ENCODE measurements at places on chromosomes 6 and 20. TPM values are rescaled to one million over a fixed set of nuclear protein-coding genes. Genes with fewer than 3 reads are reported as not detected.

DNA sequence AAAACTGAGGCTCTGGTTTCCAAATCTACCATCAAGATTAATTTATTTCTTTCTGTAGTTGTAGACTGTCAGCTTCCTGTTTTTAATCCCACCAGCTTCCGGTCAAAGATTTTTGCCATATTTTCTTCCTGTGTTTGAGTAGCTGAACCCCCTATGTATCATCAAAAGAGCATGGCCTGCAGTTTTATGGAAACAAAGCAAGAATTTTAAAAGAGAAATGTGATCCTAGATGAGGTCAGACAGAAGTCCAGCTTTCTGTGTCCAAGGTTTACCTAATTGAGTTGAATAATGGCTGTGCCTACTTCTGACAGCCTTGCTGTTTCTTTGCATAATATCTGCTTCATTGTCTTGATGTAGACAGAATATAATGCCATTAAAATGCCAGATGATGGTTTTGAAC lies 163.7 kb downstream of the CARMIL1 start:
- no peak for DNase-seq

DNA sequence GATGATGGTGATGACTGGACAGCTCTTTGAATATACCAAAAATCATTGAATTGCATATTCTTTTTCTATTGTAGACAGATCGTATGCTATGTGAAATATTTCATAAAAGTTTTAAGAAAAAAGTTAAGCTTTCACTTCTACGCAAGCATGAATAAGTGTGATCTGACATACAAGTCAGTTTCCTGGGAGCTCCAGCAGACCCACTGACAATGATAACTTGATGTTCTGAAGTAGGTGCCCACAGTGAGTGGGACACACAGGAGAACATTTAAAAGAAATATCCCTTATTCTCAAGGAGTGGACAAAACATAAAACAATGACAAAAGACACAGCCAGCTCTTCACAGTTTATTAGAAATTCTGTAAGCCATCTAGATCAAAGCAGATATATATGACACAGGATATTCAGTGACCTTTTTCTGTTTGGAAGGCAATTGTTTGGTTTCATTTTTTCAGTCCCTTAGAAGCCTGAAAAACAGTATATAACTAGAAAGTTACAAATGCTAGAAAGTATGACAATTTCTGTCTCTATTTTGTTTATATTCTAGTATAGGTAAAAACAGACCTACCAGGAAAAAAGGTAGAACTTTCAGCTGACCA lies 101.4 kb downstream of the IRF4 start:
- no peak for DNase-seq

DNA sequence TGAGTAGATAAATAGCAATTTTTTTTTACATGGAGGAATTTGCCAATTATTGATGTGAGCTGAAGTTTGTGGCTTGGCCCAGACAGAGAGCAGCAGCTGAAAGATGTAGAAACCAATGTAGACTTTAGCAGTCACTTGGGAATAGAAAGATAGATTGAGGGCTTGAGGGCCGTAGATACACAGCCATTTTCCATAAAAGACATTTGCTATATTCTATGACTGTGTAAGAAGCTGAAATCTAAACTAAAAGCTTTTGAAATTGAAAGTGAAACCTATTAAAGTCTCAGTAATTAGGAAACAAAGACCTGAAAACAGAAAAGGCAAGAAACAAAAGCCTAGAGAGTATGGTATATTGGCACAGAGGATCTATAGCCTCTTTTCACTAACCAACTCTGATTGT lies 332.7 kb downstream of the CENPW start:
- no peak for DNase-seq

GRCh38 chr20:57659517-57660180 lies 39.4 kb upstream of the ZBP1 start:
- no peak for DNase-seq

- no peak for DNase-seq
Measured at GRCh38 chr20:59376998-59377397, 76.6 kb downstream of the EDN3 start.

GRCh38 chr6:159106627-159107241 lies 61.9 kb upstream of the TAGAP start:
- DNase-seq = peak; percentile 98

DNA sequence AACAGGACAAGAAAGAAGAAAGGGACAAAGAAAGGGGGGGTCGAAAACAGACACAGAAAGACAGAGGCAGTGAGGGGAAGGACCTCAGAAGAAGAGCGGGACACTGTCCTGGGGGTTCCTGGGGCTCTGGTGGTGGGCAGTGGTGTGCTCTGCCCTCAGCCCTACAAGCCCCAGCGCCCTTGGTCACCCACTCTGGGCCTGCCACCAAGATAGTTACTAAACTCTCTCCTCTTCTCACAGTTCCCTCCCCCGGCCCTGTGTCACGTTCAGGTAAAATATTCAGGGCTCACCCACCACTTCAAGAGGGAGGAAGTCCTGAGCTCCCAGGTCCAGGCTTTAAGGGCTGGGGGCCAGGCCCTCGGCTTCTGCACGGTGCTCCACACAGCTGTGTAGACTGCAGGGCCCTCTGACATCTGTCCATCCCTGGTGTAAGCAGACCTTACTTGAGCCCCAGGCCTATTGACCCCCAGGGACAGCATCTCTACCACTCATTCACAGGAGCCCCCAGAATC lies 87.4 kb downstream of the MRPL14 start:
- DNase-seq = no peak

DNA sequence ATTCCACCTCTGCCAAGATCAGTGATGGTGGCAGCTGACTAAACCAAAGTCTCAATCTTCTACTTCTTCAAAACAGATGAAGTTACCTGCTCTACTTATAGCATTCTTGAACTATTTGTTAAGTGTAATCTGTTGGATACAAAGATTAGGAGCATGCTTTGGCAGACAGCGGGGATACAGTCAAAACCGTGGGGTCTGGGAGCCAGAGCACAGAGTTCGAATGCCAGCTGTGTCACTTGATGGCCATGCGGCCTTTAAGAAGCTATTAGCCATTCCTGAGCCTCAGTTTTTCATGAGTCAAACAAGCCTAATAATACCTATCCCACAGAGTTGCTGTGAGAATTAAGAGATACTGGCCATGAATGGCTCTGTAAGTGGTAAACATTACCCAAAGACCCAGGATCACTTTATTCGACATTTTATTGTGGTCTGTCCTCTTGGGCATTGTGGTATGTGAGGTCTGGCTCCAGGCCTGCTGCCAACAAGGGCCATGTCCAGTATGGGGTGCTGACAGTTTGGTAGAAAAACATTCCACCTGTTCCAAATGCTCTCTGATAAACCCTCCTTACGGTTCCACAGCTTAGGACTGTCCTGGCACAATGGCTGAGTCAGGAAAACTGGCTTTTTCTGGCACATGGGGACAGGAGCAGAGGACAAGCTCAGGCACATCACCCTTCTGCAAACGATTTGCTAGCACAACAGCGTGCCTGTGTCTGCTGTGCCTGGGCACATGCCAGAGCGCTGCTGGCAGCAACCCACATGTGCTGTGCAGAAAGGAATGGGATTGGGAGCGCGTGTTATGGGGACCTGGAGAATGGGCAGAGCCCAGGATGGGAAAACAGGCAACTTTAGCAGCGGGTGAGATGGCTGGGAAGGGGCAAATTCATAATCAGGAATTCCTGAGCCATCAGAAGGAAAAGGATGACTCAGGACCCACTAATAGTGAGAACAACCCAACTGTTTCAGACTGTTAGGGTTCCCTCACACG lies 15.7 kb upstream of the FAM83C start:
- DNase-seq = no peak

DNA sequence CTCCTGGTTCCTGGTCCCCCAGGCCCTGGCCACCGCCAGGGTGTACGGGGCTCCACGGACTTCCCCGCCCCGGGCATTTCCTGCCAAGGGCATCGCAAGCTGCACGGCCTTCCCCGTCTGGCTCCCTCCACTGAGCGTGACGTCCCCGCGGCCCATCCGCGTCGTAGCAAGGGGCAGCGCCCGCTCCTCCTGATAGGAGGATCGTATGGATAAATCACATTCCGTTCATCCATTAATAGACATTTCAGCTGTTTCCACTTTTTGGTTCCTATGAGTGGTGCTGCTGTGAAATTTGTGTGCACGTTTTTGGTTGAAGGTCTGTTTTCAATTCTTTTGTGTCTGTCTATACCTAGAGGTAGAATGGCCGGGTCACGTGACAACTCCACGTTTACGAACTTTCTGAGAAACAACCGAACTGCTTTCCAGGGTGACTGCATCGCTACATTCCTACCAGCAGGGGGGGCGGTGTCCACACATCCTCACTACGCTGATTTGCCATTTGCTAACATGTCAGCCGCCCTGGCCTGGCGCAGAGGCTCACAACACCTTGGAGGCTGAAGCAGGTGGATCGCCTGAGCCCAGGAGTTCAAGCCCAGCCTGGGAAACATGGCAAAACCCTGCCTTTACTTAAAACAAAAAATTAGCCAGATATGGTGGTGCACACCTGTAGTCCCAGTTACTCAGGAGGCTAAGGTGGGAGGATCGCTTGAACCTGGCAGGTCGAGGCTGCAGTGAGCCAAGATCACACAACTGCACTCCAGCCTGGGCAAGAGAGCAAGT lies 37.7 kb downstream of the KCNQ2 start:
- DNase-seq = peak; percentile 91

The TREML2 gene
- total RNA-seq = not detected

GRCh38 chr6:143929975-143930374 lies 65.7 kb downstream of the ZC2HC1B start:
- no peak for DNase-seq

- no peak for DNase-seq
Measured at GRCh38 chr6:55175078-55176049, 1.0 kb downstream of the HCRTR2 start.

The MLN gene
- not detected for total RNA-seq

The PMEPA1 gene
- total RNA-seq = 1.6 TPM

The FOXQ1 gene
- not detected for total RNA-seq

The RFX6 gene
- not detected for total RNA-seq

GRCh38 chr6:10730254-10730653 lies 7.4 kb downstream of the TMEM14C start:
- DNase-seq = no peak

The FERMT1 gene
- total RNA-seq = 0.07 TPM

GRCh38 chr6:155011809-155012291 lies 16.7 kb downstream of the TIAM2 start:
- no peak for DNase-seq

The CAGE1 gene
- not detected for total RNA-seq

DNA sequence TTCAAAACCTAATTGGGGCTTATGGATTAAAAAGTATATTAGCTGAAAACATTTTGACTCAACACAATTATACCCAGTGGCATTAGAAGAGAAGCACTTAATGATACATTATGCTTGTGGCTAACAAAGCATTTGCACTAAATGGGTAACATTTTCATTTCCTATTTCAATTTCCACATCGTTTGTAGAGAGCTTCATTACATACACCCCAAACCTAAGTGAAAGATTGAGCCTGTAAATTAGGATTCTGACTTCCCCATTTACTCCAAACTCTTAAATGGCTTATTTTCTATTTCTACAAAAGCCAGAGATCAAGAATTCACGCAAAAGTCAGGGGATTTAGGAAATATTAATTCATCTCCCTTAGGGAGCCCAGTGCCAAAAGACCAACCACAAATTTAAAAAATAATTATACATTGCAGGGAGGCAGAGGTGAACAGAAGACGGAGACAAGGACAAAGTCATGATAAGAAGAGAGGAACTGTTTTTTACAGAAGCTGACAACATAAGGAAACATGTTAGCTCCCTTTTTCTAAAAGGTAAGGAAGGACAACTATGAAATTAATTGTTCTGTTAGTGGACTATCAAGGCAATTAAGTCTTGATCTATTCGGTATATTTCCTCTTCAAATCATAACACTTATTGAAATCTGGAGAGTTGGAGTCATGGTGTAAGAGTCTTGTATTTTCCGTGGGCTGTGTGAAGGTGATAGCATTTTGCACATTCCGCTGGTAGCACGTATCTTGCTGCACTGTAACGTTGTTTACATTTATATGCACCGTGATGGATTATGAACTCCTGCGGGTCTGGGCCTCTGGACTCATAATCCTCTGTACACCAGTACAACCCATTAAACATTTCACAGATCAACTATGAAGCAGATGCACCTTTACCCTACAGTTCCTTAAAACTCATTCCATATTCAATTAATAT lies 24.8 kb upstream of the EZR start:
- DNase-seq = no peak

DNA sequence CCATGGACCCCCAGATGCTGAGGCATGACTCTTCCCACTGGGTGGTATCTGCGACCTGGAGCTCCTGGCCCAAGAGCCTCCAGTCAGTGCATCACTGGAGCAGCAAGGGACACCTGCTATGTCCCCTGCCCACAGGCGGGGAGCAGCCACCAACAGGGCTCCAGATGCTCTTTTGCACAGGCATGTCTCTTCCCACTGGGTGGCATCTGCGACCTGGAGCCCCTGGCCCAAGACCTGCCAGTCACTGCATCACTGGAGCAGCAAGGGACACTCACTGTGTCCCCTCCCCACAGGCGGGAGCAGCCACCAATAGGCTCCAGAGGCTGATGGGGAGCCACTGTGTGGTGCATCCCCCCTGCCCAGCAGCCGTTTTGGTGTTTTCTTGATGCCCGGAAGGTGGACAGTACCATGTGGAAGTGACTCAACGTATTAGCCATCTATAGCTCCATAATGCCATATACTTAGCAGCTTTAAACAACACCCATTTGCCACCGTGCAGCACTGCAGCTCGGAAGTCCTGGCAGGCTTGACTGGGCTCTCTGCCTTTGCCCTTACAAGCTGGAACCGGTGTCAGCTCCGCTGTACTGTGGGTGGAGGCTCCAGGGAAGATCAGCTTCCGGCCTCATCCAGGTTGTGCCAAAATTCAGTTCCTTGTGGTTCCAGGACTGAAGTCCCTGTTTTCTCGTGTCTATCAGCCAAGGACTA lies 124.9 kb upstream of the CST7 start:
- DNase-seq = no peak

- DNase-seq = no peak
Measured at GRCh38 chr20:44496976-44497375, 21.3 kb downstream of the TTPAL start.

The GJA10 gene
- total RNA-seq = 1.3 TPM

DNA sequence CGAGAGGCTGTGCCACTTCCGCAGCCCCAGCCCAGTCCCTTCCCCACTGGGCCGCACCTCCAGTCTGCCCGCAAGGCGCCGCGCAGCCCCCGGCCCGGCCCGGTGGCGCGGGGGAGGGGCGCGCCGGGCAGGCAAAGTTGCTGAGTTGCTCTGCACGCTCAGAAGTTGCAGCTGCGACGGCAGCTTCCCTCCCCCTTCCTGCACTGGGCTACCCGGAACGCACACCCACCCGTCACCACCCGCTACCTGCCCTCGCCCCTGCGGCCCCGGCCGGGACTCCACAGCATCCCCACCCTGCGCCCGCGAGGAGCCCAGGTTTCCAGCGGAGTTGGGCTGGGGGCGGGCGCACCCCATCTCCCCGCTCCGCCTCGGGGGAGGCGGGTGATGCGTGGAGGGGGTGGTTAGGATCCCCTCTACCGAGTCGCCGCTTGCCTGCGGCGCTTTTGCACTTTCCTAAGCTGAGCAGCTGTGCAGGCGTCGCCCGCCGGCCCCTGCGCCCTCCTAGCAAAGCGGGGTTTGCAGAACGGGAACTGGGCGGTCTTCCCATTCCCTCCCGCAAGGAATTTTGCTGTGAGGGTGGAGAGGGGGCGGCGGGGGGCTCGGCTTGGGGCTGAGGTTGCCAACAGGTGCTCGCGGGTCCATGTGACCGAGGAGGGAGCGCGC lies 55.9 kb upstream of the RREB1 start:
- no peak for DNase-seq

Data from Karpas-422 (cell line).